ENCODE measurements at places on chromosomes 5 and 9.

DNA sequence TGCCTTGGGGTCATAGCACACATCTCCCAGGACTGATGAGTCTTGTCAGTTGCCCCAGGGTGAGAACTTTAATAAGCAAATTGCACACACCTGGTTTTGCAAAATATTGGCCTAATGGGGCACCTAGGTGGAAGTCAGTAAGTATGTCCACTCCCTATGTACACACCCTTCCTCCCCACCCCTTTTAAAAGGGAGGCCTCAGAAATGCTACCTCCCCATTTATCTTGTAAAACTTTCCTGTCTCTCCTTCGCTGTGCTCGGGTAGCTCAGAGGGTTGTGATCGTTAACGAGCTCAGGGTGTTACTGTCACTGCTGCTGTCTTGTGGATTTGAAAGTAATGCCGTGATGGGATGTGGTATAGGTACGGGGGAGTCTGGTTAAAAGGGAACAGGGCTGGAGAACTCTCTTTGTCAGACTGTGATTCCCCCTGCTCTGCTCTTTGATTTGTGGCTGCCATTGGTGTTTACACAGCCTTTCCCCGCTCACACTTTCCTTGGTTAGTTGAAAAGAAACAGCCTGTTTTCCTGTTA is 26.2 kb downstream of the ZNF462 start:
- no peak for DNase-seq

DNA sequence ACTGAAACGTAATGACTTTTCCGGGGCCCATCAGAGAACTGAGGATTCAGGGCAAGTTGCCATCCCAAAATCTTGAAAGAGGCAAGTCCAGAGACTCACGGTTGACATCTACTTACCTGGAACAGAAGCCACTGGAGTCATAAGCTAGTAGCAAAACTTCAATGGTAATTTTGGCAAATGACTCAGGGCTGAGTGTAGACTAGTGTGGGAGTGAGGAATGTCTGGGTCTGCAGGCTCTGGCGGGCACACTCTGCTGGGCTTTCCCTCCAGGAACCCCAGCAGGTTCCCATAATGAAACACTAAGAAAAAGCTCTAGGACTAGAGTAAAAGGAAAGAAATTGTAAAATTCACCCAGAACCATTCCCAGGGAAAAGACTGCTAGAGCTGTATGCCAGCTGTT is 122.9 kb upstream of the NFIL3 start:
- no peak for DNase-seq

DNA sequence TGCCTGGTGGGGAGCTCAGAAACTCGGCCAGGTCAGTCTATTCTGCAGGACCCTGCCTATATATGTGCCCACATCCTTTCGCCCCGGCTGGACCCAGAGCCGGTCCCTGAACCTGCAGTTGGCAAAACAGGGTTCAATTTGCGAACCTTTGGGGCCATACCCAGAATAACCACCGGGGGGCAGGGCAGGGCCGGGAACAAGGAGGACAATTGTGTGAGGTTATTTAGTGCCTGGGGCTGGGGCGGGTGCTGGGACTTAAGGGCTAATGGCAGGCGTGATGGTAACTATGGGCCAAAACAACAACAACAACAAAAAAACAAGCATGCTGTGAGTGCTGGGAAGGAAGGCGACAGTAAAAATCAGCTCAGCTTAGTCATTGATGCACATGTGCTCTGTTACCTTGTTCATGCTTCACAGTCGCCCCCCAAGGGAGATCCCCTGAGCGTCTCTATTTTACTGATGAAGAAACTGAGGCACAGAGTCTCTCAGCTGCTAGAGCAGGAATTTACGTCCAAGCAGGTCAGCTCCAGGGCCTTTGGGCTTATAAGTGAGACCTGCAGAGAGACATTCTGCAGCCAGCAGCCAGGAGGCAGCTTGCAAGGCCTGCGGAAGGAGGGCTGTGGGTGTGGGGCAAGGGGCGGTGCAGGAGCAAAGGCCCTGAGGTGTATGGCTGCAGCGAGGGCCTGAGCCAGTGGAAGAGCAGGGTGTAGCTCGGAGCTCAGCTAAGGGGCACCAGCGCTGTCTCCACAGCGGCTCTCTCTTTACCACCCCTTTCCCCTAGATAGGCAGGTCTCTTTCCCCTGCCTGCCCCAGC is 106.0 kb downstream of the PHF2 start:
- DNase-seq: peak; percentile 78

GRCh38 chr5:55547781-55548180 is 13.0 kb upstream of the PLPP1 start:
- DNase-seq: no peak

DNA sequence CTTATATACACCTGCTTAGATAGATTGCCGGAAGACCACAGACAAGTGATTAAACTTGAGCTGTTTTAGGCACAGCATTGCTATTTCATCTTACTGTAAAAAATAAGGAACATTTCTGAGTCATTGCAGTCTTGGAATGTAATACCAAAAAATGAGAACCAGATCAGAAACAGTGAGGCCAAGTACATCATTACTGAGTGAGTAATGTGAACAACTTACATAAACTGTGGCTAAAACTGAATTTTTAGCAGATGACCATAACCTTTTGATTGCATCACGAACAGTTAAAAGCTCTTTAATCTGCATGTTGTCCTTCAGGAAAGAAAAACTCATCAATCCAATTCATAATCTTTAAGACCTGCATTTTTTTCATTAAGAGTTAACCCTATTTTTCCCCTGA is 157.1 kb upstream of the FGF10 start:
- DNase-seq: no peak

DNA sequence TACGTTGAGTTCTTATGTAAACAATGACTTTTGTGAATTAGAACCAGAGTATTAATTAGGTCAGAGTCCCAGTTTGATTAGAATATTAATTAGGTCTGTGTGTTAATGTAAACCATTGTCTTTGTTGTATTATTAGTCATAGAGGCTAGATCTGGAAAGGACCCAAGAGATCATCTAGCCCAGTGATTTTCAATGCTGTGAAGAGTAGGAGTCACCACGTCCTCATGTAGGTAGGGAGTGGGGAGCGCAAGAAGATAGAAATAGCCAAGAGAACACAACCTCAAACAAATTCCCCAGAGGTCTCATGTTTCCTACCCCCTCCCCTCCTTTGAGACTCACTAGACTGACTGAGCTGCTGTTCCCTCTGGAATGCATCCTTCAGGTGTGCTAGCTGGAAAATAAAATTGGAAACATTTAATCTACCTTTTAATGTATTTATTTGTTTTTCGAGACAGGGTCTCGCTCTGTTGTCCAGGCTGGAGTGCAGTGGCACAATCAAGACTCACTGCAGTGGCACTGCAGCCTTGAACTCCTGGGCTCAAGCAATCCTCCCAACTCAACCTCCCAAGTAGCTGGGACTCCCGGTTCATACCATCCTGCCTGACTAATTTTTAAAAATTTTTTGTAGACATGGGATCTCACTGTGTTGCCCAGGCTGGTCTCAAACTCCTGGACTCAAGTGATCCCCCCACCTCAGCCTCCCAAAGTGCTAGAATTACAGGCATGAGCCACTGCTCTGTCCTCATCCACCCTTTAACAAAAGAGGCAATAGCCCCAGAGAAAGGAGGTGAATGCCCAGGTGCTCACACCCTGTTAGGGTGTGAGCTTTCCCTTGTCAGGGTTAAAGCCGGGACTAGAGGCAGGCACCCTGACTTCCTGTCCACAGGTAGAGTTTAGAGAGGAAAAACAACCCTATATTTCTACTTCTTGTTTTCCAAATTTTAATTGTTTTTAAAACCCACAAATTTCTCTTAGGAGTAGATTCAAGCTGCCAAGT is 92.9 kb downstream of the INIP start:
- no peak for DNase-seq

DNA sequence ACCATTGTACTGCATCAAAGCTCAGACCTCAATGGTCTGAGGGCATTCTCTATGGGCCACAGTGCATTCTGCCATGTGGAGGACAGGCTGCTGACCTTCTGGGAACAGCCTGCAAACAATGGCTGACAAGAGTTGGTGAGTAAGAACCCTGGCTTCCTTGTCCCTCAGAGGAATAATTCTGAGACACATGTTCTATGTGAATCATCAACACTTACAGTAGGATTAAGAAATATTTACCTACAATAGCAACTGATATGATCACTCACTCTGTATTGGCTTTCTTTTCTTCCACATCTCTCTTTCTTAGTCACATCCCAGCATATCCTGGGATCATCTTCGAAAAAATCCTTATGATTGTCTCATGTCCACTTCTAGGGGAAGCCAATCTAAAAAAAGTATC is 306.5 kb upstream of the ITGA1 start:
- DNase-seq: no peak

- DNase-seq: no peak
These were observed 3.4 kb upstream of the RXRA start for GRCh38 chr9:134322781-134323241.

DNA sequence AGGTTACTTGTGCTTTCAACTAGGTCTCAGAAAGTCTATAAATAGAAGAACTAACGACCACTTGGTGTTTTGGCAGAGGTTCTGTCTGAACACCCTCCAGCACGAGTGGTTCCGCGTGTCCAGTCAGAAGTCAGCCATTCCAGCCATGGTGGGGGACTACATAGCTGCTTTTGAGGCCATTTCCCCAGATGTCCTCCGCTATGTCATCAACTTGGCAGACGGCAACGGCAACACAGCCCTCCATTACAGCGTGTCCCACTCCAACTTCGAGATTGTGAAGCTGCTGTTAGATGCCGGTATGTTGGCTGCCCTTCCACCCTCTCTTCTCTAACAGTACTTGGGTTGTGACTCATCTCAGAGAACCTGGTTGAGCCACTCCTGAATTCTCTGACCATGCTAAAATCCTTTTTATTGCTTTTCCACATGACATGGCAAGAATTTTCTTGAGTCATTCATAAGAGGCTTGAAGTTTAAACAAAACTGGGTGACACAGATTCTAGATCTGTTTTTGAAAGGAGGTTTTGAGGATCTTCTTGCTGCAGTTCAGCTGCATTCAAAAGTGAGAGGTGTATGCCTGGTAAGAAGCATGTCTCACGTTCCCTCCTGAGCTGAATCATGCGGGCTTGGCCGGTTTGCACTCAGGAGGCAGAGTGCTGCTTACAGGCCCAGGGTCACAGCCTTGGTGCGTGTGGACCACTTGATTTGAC is 103.1 kb upstream of the DMRT1 start:
- DNase-seq: peak; percentile 88

DNA sequence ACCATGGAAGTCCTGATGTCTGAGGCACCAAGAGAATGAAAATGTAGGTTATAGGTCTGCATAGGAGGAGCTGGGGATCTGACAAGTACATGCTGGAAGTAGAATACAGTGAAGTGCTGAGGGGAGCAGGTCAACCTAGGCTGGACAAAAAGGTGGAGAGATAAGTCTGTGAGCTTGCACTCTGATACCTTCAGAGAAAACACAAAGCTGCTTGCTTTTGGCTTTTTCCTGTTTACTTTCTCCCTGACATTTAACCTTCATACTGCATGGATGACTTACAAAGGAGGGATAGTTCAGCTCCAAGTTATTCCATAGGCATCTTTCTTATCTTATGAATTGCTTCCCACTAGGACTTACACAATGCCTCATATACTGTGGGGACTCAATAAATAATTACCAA is 256.7 kb upstream of the NREP start:
- no peak for DNase-seq

- no peak for DNase-seq
These were observed 23.5 kb upstream of the SAP30L start for GRCh38 chr5:154422298-154422697.

GRCh38 chr5:68406767-68407241 is 191.2 kb downstream of the PIK3R1 start:
- no peak for DNase-seq

- DNase-seq: no peak
These were observed 50.2 kb downstream of the ARHGEF37 start for GRCh38 chr5:149631506-149631905.

GRCh38 chr9:84061613-84062193 is 81.1 kb downstream of the RMI1 start:
- DNase-seq: no peak

- DNase-seq: no peak
These were observed 384.7 kb upstream of the SMC2 start for GRCh38 chr9:103709366-103709765.

- DNase-seq: no peak
These were observed 124.4 kb downstream of the RFK start for GRCh38 chr9:76269789-76270188.

Data from hepatic stellate cell (primary cell).